ENCODE measurements at places on chromosomes 5 and 9.

DNA sequence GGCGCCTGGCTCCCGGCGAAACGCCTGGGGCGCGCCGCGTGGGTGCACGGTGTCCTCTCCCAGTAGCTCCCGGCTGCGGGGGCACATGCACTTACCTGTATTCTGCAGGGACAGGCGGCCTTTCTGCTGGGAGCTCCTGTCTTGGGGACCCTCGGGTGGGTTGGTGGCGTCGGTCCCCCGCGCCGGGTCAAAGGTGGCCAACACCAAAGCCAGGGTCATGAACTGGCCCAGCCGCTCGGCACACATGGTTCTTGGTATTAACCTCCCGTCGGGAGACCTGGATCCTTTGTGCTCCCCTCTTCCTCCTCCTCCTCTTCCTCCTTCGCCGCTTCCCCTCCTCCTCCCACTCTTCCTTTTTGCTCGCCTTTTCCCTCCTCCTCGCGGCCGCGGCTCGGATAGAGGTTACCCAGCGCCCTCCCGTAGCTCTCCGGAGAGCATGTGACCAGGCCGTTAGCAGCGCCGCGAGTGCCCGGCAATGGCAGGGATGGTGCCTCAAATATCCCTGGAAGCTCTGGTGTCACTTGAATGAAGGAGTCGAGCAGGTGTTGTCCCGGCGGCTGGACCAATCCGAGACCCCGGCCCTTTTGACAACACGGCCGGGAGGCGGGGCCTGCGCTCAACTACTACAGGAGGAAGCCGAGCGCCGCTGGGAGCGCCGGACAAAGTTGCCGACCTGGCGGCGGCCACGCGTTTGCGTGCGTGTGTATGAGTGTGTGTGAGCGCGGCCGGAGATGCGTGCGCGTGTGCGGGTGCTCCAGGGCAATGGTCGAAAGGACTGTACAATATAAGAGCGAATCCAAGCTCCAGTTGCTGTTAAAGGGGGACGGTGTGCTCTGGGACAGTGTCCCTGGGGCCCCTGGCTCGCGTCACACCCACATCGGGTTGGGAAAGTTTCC is at the start of gene STC2:
TSS of gene STC2 (minus strand) at position 467 of the 896 bp plus-strand sequence. CDS start at position 246, 221 bp downstream.
- no peak for DNase-seq

- DNase-seq: no peak
Measured at GRCh38 chr9:105067895-105068580, 140.1 kb upstream of the ABCA1 start.

DNA sequence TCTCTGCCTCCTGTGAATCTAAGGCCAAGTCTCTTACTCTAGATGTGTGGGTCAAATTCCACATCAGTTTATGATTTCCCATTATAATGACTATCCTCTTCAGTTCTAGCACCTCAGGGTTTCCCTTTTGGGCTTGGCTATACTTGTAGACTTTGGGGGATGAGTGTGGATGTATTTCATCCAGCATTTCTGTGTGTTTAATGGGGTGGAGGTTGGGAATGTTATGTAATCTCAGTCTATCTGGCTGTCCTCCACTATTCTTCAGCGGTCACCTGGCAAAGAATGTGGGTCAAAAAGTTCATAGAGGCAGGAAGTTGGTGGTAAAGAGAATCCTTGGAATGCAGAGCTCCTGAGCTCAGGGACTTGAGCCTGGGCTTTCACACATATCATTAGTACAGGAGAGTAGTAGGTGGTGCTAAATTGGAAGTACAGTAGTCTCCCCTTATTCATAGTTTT is 64.9 kb downstream of the CFAP95 start:
- DNase-seq: no peak

DNA sequence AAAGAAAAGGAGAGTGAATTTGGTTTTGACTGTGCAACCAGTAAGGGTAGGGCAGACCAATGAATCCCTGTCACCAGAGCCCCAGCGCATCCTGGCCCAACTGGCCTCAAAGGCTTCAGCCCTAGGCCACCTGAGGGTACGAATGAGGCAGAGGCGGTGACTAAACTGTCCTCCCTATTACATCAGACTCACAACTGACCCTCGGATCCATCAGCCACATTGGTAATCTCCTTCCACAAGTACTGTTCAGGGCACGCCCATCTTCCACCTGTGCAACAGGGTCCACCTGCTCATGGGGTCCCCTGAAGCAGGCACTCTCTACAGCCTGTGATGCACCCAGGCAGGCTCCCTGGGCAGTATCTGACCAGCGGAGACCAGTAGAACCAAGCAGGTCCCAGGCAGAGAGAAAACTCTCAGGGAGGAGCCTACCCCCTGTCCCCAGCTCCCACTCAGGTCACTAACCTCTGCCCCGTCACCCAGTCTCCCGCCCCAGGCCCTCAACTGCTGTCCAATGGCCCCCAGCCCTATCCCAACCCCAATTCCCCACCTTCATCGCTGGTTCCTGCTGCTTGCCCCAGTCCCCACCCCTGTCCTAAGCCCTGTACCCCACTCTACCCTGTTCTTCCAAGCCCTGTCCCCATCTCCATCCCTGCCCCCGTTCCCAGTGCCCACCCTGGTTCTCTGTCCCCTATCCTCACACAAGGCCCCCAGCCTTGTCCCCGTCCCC is 904 bp downstream of the EDF1 start:
- no peak for DNase-seq

GRCh38 chr5:146249801-146250200 is 46.4 kb downstream of the RBM27 start:
- no peak for DNase-seq

DNA sequence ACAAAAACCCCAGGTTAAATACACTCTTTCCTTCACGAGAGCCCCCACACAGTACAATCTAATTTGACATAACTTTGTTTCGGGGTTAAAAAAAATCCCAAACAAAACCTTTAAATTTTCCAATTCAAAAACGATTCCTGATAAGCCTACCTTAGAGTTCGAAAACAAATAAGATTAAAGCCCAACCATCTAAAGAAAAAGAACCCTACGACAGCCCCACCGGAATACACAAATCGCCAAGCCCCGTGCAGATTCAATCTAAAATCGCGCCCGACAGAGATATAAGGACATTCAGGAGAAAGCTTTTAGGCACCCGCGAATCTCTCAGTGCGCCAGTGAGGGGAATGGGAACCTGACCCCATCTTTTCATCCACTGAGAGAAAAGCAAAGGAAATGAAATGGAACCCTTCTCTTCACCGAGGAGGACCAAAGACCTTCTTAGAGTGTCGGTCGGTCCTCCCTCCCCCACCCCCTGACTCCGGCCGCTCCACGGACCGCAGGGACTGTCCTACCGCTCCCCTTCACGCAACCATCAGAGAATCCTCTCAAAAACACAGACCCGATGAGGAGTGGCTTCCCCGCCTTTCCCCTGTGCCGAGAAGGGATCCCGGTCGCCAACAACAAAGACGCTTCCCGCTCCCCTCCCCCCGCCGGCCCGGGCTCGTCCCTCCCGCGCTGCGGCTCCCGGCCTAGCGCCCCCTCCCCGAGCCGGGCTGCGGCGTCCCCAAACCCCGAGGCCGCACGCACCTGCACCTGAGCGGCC is 925 bp downstream of the ABHD17B start:
- DNase-seq: peak; percentile 21

Measured in amygdala (tissue), 56 donors.